ENCODE measurements at places on chromosomes 11 and 22.

DNA sequence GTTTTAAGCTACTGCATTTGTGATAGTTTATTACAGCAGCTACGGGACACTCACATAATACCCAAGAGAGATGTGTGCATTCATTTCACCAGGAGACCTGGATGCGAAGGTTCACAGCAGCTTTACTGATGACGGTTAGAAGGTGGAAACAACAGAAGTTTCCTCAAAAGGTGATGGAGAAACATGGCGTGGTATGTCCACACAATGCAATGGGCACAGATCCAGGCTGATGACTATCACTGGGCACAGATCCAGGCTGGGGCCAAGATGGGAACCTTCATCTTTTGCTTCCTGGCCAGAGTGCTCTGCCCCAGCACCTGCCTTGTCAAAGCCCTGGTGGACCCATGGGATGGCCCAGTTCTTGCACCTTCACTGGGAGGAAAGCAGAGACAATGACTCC lies 30.6 kb upstream of the RFPL3 start:
- no peak for DNase-seq

DNA sequence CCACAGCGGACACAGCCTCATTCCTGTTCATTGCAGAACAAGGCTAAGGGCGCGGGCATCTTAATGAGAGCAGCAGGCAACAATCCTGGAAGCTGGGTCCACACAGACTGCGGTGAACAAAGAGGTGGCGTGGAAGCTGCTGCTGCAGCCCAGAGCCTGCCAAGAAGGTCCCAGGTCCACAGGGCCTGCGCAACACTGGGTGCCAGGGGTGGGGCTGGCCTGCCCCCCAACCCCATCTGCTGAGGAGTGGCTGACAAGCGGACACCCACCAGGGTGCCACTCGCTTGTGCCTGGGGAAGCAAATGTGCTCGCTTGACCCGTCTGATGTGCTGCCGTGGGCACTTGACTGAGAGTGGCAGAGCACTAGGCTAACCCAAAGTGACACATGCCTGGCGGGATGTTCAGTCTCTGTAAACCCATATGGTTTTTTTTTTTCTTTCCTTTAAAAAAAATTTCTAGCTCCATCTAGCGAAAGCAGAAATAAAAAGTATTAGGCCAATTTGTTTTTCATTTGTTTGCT lies 83.2 kb upstream of the PITPNB start:
- no peak for DNase-seq

- DNase-seq = no peak
These were observed 179.0 kb downstream of the GRM5 start for GRCh38 chr11:88886796-88887195.

GRCh38 chr11:128453444-128454336 lies 133.7 kb downstream of the ETS1 start:
- no peak for DNase-seq

DNA sequence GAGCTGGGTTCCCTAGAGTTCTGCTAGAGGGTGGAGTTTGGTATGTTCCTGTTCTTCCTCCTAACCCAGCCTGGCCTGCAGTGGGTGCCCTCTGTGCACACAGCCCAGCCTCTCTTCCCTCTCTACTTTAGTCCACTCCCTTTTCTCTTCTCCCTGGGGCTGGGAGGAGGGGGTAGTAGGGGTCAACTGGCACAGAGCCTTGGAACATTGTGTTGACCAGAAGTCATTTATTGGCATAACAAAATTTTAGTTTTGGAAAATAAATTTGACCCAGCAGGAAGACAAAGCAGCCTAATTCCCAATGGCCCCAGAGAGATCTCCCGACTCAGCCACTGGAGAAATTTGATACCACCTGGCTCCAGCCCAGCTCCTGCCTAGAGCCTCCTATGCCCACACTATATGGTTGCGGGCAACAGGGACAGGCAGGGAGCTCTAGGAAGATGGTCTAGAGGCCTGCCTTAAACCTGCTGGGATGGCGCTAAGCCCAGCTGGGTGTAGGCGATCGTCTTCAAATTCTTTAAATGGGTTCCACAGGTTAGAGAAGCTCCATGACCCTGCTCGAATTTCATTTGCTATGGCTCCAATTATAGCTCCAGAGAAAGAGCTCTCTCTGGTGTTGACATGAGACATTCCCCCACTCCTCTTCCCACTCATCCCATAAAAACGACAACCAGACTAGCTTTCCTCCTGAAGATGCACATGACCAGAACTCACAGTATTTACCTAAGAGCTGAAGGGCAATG lies 9.9 kb downstream of the PCSK7 start:
- DNase-seq = no peak

Data from stimulated activated CD8-positive, alpha-beta memory T cell treated with anti-CD3 and anti-CD28 coated beads, Interleukin-7, amount 100 ng/mL, for 24 hours (primary cell).